ENCODE measurements at places on chromosomes 7 and 10. TPM values are rescaled to one million over a fixed set of nuclear protein-coding genes. Genes with fewer than 3 reads are reported as not detected.

The GRM3 gene
- not detected for total RNA-seq

The MEIG1 gene
- total RNA-seq = not detected

The TFPI2 gene
- total RNA-seq = 87.4 TPM

The CALHM1 gene
- not detected for total RNA-seq

The GOLGA7B gene
- not detected for total RNA-seq

The GALNT17 gene
- not detected for total RNA-seq

The SPDYE1 gene
- not detected for total RNA-seq

The SORCS3 gene
- total RNA-seq = not detected

The VPS37D gene
- 3.1 TPM for total RNA-seq

The SH2D4B gene
- not detected for total RNA-seq

The SEMA3C gene
- 46.4 TPM for total RNA-seq

The TMEM176A gene
- 0.54 TPM for total RNA-seq

Measured in cardiac ventricle fibroblast (primary cell).